Retinal pigment epithelial cell (primary cell): ENCODE measurements at places on chromosomes 3 and 15.
A peak's percentile ranks its signal among the peaks of the same experiment; 100 is the strongest.

GRCh38 chr3:9550999-9551398 lies 2.6 kb downstream of the LHFPL4 start:
- DNase-seq: no peak

DNA sequence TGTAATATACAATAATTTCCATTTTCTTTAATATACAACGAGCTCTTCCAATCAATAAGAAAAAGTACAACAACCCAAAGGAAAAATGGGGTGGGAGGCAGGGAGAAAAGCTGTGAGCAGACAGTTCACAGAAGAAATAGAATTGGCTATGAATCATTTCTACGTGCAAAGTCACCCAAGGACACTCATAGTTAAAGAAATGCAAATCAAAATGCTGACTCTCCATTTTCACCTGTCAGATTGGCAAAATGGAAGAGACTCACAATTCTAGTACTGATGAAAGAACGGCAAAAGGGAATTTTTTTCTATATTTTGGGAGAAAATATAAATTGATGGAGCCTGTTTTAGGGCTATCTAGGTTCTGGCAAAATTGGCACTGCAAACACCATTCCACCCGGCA lies 116.3 kb upstream of the MEF2A start:
- no peak for DNase-seq

DNA sequence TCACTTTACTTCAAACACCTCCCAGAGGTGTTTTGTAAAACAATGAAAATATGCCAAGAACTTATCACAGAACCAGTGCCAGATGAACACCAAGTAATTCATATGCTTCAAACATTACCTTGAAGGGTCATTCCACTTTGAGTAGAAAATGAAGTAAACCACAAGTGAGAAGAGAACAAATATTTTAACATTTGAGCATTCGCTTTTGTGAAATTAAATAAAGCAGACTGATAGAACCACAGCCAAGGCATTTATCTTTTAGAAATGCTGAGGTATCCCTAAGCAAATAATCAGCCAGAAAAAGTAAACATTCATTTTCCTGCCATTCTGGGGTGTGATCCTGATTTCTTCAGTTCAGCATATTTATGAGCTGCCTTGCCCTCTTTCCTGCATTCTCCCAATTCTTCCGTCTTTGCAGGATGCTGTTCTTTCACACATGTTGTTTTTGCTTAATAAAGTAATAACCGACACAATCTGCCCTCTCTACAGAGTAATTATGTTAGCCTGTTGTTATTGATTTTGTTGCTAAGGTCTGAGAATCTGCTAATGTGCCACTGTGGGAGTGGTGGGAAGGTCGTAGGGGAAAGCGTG lies 235.6 kb upstream of the TGFBR2 start:
- DNase-seq: no peak

- no peak for DNase-seq
These were observed 354.0 kb upstream of the ROBO2 start for GRCh38 chr3:76685858-76686257.

DNA sequence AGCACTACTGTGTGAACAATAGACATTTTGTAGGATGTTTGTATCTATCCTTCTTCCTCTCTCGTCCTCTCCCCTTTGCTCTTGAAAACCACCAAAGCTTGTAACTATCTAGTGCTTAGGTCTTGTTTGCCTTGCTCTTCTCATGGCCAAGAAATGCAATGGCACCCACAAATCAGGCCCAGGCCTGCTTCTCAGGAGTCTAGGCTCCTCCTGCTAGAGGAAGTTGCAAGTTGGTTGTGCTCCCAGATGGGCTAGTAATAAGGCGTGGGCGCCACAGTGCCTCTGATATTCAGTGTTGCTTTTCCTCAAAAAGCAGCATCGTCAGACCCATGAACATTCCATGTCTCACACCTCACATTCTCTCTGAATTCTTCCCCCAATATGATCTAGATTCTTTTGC lies 28.7 kb downstream of the ZNF385D start:
- DNase-seq: no peak

DNA sequence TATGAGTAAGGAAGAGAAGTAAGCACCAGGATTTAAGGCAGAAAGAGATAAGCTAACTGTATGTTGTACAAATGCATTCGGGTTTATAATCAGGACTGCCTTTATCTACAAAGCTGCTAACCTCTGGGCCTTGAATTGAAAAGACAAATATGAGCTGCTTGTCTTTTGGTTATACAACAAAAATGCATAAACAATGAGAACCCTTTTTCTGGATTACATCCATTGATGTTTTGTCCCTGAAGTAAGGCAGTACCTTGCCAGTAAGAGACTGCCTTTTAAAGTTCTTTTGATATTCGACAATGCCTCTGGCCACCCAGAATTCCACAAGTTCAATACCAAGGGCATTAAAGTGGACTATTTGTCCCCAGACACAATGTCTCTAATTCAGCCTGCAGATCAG lies 280.7 kb downstream of the ZNF621 start:
- no peak for DNase-seq

- peak; percentile 77 for DNase-seq
These were observed 241.0 kb downstream of the ATP8B4 start for GRCh38 chr15:49877873-49878521.

GRCh38 chr3:12931273-12931905 lies 90.0 kb upstream of the RPL32 start:
- no peak for DNase-seq

- no peak for DNase-seq
These were observed 176.3 kb downstream of the ZNF621 start for GRCh38 chr3:40701016-40701588.

- DNase-seq: peak; percentile 34
These were observed at the start of gene GAP43 for GRCh38 chr3:115623044-115623868. GAP43 (plus strand) TSS chr3:115623510; CDS start chr3:115623690, 180 bp downstream.

DNA sequence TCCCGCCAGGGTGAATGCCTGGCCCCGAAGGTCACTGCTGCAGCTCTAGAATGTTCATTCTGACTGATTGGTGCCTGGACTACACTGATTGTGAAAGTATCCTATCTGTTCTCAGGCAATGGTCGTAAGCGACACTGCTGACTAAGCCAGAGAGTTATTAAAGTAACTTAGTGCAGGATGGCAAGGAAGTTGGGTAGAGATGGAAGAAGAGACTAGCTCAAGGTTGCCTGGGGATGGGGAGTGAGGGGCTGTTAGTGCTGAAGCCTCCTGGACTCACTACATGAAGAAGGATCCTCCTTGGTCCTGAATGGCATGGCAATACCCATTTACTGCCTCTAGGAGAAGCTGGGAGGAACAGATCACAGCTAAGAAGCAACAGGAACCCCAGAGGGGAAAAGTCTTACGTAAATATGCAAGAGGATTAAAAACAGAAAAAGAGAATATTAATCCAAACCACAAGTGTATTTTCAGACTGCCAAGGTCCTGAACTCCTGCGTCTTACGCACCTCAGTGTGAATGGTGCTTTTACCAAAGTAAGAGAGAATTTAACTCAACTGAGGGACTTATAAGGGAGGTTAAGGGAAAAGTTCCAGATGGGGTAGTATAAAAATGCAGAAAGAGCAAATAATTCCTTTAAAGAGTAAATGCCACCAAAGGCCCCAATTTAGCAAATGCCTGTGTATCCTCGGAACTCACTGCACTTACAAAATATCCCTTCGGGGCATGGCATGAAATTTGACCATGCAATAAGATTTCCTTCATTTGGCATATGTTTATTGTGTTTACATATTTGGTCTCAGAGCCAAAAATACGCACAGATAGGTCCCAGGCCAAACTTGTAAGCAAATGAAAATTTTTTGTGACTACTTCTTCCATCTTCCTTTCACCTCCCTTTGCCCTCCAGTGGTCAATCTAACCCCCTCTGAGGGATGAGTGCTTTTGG lies 64.0 kb upstream of the DGKG start:
- DNase-seq: peak; percentile 94

DNA sequence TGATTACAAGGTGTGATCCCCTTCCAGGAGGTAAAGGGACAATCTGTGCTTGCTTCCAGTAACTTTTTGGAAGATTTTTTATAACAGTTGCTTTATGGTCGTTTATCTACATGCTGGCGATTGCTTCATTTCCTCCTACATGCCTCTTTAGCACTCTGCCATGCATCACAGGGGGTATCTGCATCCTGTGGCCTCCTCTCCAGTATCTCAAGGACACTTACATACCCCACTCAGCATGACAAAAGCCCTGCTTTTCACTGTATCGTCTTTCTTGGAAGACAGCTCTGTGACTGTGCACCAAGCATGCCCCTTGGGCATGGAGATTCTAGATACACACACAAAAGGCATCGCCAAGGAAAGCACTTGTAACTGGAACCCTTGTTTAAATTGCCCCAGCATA lies 25.3 kb downstream of the CAPN3 start:
- no peak for DNase-seq

DNA sequence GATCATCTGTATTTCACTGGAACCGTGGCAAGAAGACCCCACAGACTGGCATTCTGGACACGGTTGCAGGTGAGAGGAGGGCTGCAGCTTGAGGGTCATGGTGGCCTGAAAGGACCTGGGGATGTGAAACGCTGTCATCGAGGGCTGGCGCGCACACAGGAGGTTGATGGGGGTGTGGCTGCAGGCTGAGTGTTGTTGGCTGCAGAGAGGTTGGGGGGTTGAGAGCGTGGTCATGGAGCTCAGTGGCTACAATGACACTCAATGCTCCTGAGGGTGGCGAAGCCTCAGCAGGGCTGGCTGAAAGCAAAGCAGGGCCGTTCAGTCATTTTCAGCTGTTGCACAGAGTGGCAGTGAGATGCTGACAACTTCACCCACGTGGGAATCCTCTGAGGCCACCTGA lies 21.0 kb downstream of the CPN2 start:
- DNase-seq: no peak

- DNase-seq: no peak
These were observed 32.4 kb upstream of the CDV3 start for GRCh38 chr3:133540896-133541674.

DNA sequence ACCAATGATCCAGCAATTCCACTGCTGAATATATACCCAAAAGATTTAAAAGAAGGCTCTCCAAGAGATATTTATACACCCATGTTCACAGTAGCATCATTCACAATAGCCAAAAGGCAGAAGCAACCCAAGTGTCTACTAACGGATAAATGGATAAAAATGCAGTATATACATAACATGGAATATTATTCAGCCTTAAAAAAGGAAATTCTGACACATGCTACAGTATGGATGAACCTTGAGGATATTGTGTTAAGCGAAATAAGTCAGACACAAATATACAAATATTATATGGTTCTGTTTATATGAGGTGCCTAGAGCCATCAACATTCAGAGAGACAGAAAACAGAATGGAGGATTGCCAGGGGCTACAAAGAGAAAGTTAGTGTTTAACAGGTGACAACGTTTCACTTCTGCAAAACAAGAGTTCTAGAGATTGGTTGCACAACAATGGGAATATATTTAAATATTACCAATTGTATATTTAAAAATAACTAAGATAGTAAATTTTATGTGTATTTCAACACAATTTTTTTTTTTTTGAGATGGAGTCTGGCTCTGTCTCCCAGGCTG lies 69.4 kb downstream of the STAG1 start:
- no peak for DNase-seq

DNA sequence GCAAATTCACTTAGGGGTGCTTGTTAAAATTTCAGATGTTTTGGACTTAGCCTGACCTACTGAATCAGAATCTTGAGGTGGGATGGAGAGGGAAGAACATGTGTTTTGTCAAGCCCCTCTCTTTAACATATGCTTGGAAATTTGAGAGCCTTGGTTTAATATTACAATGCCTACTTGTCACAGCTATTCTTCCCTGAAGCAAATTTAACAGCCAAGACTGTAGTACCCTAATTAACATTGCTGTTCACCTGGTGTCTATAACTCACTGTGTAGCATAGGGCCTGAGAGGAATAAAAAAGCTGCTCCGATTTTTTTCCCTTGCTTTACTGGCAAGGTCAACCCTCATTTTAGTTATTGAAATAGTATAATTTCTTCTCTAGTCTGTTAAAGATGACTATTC lies 880.1 kb downstream of the CADM2 start:
- DNase-seq: no peak

- no peak for DNase-seq
These were observed 29.2 kb downstream of the CYFIP1 start for GRCh38 chr15:22951031-22951380.

DNA sequence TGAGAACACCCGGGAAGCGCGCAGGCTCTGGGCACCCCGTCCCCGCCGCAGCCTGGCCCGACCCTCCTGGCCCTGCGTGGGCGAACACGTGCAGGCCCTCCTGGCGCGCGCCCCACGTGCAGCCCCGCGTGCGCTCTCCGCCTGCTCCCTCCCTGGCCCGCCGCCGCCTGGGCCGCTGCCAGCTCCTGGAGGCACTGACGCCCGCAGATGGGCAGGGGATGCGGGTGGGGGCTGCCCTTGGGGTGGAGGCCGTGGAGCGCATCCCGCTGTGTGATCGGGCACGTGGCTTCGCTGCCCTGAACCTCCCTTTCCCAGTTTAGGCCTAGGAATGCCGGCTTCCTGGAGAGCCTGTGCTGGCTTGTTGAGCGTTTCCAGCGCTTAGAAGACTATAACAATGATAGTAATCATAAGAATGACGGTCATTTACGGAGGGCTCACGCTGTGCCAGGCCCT lies 104.6 kb upstream of the SLC6A6 start:
- no peak for DNase-seq

DNA sequence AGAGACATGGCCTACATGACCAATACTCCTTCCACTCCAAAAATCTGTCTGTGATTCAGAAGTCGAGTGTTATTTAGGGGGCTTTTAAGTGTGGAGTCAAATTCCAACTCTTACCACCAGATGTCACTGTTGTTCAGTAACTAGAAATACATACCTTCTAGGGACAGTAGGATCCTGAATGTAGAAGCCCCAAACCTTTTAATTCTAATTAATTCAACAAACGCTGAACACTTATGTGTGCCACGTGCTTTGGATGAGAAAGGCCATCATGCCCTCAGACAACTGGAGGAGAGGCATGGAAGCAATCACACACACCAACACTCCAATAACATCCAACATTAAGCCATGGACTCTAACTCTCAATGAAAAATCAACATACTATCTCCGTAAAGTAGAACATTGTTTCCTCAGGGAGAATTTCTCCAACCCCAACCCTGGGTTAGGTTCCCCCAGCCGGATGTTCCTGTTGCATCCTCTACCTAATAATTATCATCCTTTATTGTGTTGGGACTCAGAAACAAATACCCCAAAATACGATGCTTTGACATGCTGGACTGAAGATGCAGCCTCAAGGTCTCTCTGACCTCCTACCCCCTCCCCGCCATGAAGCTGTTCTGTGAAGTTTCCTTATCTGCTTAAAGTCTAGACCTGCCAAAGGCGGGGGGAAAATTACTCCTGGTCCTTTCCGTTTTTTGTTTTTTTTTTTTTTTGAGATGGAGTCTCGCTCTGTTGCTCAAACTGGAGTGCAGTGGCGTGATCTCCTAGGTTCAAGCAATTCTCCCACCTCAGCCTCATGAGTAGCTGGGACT lies 8.0 kb upstream of the CCDC13 start:
- DNase-seq: no peak

GRCh38 chr3:53495520-53496391 lies 1.3 kb downstream of the CACNA1D start:
- no peak for DNase-seq

- peak; percentile 98 for DNase-seq
These were observed 67.9 kb upstream of the AKAP13 start for GRCh38 chr15:85312486-85312885.

DNA sequence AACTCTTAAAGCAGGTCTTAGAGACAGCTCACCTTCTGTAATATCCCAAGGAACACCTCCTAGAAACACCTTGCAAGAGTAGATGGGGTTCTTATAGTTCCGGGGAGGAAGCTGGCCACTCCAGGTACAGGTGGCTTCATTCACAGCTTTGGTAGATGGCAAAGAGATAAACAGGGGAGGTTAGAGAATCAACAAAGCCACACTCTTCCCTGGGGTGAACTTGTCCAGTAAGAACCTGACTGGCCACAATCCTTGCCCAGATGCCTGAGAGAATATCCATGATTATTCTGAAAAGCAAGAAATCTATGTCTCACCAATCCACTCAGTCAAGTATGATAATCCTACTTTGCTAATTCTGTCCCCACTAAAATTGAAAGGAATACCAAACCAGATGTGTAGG lies 13.6 kb upstream of the RPS17 start:
- no peak for DNase-seq
